BJ (cell line): ENCODE measurements at places on chromosomes 7 and 10.

- DNase-seq: no peak
These were observed 87.3 kb upstream of the STK17A start for GRCh38 chr7:43495572-43495971.

DNA sequence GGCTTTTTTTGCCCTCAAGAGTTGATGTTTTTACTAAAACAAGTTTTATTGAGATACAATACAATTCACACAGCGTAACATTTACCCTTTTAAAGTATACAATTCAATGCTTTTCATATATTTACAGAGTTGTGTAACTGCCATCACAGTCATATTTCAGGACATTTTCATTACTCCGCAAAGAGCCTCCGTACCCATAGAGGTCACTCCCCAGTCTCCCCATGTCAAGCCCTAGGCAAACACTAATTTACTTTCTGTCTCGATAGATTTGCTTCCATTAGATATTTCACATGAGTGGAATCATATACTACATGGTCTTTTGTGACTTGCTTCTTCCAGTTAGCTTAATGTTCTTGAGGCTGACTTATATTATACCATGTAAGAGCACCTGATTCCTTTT, 183.8 kb downstream of the PRKCQ start:
- no peak for DNase-seq

DNA sequence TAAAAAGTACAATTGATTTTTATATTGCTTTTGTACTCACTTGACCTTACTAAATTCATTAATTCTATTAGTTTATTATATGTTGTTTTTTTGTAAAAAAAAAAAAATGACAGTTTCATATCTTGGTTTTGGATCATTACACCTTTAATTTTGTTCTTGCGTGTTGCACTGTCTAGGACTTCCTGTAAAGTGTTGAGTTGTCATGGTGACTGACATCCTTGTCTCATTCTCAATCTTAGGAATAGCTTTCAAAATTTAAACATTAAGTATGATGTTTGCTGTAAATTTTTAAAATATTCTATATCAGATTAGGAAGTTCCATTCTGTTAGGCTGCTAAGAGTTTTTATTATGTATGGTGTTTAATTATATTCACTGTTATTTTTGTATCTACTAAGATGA, 139.1 kb downstream of the ARHGAP12 start:
- DNase-seq: no peak

- no peak for DNase-seq
These were observed 52.5 kb downstream of the CDC14C start for GRCh38 chr7:48976850-48977249.

- DNase-seq: no peak
These were observed 433.0 kb downstream of the AUTS2 start for GRCh38 chr7:70031245-70031644.

GRCh38 chr7:116209561-116210070, 723 bp upstream of the TES start:
- no peak for DNase-seq

DNA sequence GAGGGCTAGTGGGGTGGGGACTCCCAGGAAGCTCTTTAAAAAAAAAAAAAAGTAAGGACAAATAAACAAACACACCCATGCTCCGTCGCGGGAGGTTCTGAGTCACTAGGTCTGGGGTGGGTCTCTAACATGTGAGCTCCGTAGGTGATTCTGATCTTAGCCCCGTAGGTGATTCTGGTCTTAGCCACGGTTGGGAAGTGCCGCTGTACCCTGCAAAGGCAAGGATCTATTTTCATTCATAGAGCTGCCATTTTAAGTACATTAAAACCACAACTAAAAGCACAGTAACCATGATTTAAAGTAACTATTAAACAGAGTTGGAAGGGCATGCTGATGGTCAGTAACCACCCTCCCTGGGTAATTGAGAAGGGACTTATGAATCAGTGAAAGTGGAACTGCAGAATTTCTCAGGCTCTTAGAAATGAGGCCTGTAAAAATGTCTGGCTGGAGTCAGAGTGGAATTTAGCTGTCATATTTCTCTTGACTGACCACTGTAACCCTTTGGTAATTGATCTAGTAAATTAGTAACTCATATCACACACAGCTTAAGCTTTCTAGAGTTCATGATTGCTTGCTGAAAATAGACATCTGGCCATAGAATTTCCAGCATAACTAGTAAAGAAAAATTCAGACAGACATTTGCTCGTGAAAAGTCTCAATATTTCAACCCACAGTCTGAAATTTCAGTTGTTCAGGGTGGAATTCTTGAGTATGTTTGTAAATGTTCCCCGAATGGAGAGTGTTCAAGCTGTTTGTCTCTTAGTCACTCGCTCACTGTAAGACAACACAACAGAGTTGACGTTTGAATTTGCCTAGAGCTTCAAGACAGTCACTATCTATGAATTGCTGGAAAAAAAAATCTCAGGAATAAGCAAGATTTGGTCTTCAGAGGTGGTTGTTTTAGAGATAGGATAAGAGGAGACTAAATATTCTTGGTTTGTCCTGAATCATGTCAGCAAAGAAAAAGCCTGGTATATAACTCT, 34.2 kb upstream of the TCF7L2 start:
- DNase-seq: no peak

DNA sequence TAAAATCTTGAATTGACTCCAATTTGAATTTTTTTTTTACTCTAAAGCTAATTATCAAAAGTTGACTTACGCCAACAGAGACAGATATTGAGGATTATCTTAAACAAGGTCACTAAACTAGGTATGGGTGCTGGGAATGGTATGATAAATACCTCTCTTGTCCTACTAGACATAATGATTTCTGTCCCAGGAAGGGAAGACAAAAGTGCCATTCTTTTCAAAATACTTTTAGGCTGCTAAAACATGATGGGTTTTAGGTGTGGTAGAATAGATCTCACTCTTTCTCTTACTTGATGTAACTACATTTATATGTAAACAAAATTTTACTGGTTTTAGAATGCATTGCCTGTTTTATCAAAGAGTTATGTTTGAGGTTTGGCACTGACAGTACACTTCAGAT, 15.1 kb downstream of the TMEM60 start:
- no peak for DNase-seq

DNA sequence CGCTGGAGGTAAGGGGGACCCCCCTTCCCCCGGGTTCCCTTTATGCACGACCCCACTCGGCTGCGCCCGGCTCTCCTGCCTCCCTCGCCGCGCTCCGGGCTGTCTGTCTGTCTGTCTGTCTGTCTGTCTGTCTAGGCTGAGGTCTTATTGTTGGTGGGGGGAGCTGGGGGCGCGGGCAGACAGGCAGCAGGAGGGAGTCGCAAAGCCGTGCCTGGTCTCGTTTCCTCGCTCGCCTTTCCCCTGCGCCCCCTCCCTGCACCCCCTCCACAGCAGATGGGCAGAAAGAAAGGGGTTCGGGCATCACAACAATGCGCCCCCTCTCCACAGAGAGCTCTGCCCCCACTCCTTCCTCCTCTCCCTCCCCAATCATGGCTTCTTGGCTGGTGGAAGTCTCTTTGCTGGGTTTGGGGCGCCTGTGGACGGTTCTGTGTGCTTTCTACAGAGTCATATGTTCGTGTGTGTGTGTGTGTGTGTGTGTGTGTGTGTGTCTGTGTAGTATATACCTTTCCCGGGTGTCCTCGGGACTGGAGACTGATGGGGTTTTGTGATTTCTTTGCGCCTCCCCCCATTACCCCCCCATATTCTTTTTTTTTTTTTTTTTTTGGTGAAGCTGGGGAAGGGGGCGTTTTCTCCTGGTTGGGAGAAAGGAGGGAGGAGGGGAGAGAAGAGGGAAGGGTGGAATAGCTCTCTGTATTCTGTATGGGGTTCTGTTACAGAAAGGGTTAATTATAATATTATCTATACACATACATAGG, 1.9 kb downstream of the AUTS2 start:
- DNase-seq: no peak

DNA sequence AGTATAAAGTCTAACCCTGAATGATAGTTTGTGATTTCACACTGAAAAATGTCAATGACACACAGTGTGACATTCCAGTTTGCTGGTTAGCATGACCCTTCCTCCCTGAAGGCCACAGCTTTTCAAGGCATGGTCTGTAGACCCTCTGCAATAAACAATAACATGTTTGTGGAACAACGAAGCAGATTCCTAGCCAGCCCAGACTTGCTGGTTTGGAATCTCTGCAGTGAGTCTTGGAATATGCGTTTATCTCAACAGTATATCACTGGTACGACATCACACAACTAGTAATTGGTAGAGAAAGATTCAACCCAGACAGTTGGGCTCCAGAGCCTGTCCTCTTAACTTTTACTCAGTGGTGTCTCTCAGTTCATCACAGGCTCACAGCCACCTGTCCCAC, 23.7 kb upstream of the DUSP5 start:
- no peak for DNase-seq

GRCh38 chr7:298375-298702, 8.4 kb downstream of the FOXL3 start:
- DNase-seq: no peak

DNA sequence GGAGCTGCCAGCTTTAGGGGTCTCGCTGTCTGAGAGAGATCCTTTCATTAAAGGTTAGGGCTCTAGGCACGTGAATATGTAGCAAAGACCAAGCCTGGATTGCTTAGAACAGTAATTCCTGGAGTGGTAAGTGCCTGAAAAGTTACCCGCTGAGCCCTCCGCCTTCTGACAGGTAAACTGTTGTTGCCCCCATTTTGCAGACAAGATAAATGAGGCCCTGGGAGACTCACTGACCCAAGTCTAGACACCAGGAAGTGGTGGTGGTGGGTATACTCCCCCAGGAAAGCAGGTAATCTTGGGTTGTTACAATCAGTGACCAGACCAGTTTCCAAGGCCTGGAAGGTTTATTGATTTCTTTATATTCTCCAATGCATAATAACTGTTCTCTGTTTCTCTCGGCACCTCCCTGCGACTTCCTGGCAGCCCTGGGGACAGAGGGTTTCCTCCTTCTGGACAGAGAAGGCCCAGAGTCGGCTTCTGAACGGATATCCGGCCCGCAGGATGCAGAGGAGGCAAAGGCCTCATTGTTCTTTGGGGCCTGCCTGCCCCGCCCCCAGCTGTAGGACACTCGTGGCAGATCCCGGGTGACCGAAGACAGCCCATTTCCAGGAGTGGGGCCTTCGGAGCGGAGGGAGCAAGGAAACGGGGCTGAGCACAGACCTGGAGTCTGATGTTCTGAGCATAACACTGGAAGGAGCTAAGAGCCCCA, 1.3 kb upstream of the GRK5 start:
- DNase-seq: no peak

- DNase-seq: no peak
These were observed 102.2 kb upstream of the GPR26 start for GRCh38 chr10:123563994-123564393.

- DNase-seq: no peak
These were observed 24.9 kb upstream of the NEBL start for GRCh38 chr10:20922033-20922432.

- DNase-seq: no peak
These were observed 67.5 kb downstream of the DNAJC12 start for GRCh38 chr10:67770537-67770936.

DNA sequence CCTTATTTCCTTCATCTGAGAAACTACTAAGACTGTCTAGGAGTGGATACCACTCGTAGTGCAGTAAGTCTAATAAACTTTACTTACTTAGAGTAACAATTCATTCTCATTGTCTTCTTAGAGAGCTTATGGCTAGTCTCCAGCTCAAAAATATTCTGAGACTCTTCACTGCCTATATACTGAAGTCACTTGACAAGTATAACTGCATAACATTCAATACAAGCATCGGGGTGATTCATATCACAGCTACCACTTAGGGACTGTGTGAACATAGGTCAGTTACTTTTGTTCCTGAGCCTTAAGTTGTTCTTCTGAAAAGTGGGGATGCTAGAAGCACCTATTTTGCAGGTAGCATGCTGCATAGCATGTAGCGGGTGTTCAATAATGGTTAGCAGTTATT, 111.0 kb downstream of the HTR7 start:
- no peak for DNase-seq

DNA sequence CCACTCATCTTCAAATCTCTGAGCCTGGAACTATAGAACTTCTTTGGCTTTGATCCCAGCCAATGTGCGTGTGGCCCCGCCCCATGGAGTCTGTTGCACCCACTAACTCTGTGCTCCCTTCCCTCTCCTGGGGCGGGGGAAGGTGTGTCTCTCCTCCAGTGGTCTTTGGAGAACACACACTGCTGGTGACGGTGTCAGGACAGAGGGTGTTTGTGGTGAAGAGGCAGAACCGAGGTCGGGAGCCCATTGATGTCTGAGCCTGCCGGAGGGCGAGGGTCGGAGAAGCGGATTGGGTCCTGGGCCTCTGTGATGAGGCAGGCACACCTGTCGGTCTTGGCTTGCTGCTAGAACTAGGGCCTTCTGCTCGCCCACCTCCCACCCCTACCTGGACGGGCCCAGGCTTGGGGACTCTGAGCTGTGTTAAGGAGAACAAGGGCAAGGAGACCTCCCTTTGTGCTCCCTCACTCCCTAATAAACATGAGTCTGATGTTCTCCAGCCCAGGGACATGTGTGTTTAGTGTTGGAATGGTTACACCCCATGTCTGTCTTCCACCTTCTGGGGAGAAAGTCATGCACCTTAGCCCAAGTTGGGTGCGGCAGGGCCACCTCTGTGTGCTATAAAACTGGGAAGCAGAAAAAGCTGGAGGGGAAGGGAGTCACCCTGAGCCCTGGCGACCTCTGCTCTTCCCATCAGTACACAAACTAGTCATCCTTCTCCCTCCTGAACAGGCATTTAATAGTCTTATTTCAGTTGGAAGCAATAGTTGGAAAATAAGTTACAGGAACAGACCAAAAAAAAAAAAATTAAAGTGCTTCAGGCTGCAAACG, 4.6 kb downstream of the TRAPPC14 start:
- DNase-seq: no peak

- DNase-seq: no peak
These were observed at the start of gene ECHDC3 for GRCh38 chr10:11742009-11742778. ECHDC3 (plus strand) TSS chr10:11742382; CDS start chr10:11742577, 195 bp downstream.

- DNase-seq: no peak
These were observed 104.1 kb downstream of the LHPP start for GRCh38 chr10:124565565-124566221.

- DNase-seq: no peak
These were observed 35.2 kb upstream of the HSPB1 start for GRCh38 chr7:76267107-76267893.

DNA sequence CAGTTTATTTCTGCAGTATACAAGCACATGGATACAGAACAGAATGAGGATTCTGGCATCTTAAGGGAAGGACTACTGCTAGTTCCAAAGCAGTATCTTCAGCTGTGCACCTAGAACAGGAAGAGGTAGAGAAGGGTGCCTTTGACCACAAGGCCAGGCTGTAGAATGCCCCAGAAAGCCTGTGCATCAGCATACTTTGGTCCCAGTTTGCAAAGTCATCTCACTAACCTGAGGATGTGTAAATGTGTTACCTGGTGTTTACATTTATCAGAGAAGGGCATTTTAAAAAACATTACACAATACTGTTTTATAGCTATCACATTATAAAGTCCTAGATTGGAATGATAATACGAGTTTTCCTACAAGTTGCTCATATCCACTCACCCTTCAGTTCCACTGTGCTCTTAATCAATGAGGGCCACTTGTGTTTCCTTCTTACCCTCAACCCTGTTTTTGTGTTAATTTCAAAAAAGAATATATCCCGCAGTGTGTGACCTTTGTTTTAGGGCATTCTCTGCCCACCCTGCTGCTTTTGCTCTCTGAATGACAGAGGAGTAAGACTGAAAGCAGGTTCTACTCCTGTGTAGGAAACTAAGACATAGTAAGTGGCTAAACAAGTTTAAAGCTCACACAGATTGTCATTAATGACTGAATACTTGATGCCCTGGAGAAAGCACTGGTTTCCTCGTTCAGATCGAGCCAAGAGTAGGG, 3.4 kb downstream of the SLC35G1 start:
- DNase-seq: no peak

GRCh38 chr7:83693256-83693655, 44.3 kb upstream of the SEMA3E start:
- DNase-seq: no peak

GRCh38 chr10:131722525-131723264, 178.1 kb upstream of the PPP2R2D start:
- DNase-seq: no peak
